ENCODE measurements at places on chromosomes 12 and 14. TPM values are rescaled to one million over a fixed set of nuclear protein-coding genes. Genes with fewer than 3 reads are reported as not detected.

- no peak for DNase-seq
Measured at GRCh38 chr12:15212930-15213329, 8.3 kb downstream of the RERG start.

GRCh38 chr12:67592228-67593011 is 56.1 kb upstream of the DYRK2 start:
- peak; percentile 85 for DNase-seq

DNA sequence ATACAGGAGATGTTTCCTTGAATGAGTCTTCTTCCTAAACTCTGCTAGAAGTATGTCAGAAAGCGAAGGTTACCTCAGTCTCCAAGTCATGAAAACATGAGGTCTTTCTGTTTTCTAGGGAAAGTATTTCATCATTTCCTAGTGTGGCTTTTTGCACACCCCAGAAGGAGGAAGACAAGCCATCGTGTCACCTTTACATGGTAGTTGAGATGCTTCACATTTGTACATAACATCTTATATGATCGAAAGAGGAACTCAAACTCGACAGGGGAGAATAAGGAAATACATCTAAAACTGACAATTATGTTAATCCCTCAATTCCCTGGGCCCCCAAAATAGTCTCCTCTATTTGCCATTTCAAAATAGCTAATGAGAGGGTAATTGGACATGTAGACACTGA is 214.1 kb upstream of the PLEKHG7 start:
- no peak for DNase-seq

Gene JDP2
- total RNA-seq, result 21.9 TPM

DNA sequence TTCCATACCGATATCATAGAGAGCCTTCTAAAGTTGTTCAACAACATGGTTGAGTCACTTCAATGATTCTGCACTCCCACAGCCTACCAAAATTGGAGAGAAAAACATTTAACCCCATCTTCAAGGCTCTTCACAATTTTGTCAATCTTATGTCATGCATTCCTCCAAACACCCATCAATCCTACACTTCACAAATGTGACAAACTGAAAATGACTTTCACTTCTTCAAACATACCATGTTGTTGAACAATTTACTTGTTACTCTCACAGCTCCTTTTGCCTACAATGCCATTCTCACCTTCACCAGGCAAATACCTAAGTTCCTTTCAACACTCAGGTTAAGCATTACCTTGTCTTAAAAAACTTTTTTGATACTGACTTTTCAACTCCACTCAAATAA is 88.0 kb downstream of the OSBPL8 start:
- DNase-seq, result no peak

- no peak for DNase-seq
Measured at GRCh38 chr14:101928415-101928841, 35.9 kb upstream of the DYNC1H1 start.

Gene KRT85
- total RNA-seq, result not detected

DNA sequence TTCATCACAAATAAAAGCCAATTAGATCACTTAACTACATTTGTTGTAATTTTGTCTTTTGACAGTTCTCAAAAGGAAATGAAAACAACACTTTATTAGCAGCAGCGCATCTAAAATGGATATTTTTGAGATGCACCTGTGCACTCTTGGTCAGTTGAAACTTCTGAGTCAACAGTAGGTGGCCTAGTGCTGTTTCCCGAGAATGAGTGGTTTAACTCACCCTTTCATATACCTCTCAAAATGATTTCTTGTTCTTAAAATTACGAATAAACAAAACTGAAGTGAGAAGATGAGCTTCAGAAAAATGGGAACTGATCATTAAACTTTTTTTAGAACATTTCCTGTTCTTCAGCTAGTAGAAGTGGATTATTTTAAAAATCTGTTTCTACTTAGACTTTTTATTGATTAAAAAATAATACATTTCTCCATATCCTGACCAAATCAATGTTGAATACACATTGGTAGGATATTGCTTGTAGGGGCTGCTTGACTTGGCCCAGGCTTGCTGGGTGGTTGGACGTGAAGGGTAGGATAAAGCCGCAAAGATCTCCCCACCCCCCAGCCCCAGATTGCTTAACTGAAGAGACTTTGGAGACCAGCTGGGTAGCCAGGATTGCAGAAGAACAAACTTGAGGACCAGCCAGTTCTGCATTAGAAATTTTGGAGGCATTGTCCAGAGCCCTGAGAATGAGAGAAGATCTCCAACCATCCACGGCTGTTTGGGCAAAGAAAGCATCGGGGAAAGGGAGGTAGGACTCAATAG is 22.3 kb upstream of the STK38L start:
- DNase-seq, result no peak

- no peak for DNase-seq
Measured at GRCh38 chr14:75486318-75486717, 36.0 kb upstream of the BATF start.

Gene PROX2
- not detected for total RNA-seq

Gene KRT73
- total RNA-seq, result not detected

Gene TEX52
- total RNA-seq, result not detected

DNA sequence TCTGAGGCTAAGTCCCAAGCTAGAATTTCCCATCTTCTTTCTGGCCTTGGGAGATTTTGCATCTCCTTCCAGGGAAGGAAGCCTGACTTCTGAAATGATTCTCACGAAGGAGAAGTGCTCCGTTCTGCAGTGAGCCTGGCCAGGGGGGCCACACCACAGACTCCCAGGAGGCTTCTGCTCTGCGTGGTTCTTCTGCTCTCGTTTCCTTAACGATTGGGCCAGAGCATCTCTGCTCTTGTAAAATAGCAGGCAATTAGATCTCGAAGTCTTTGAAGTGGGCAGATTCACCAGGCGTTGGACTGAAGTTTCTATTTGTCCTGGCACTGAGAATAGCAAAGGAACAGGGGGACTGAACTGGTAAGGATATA is 6.7 kb upstream of the BATF start:
- no peak for DNase-seq

GRCh38 chr12:106782619-106783018 is 8.1 kb downstream of the RIC8B start:
- DNase-seq, result no peak

- no peak for DNase-seq
Measured at GRCh38 chr12:124208489-124208888, 86.4 kb upstream of the RFLNA start.

- DNase-seq, result no peak
Measured at GRCh38 chr14:96277890-96278289, 21.9 kb downstream of the BDKRB1 start.

GRCh38 chr12:91059211-91059610 is 1.4 kb upstream of the KERA start:
- no peak for DNase-seq

- DNase-seq, result no peak
Measured at GRCh38 chr12:31641509-31642090, 17.9 kb upstream of the ETFBKMT start.

- DNase-seq, result no peak
Measured at GRCh38 chr12:131528144-131528543, 182.7 kb upstream of the SFSWAP start.

GRCh38 chr12:95114766-95115405 is 41.5 kb upstream of the NR2C1 start:
- DNase-seq, result no peak

DNA sequence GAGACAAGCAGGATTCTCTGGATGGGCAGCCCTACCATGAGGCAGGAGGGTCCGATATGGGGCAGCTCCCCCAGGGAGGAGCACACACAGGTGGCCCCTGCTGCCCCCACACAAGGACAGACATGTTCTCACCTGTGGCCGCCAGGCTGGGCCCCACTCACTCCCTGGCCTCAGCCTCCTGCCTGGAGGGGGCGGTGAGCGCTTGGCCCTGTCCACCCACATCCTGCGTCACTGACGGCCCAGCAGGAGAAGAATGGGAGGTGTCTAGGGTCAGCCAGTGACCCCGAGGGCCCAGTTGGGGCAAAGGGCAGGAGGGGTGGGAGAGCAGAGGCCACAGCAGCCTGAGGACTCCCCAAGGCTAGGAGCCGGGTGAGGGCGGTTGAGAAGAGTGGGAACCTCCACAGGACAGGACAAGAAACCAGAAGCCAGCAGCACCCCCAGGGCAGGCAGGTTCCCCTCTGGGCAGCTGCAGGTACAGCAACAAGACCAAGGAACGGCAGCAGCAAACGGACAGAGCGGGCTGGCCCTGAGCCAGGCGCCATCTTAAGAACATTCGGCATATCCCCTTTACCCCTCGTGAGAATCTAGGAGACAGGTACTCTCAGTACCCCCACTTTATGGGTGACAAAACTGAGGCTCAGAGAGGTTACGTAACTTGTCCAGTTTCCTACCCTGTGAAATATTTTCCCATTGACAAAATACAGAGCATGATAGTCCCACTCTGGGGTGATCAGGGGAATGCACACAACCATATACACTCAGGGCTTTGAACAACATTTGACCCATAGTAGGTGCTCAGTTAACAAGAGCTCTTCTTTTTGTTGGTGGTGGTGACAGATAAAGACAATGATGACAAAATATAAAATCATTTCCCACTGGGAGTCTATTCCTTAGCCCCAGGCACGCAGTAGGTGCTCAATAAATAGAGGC is 74.3 kb downstream of the NCOR2 start:
- DNase-seq, result no peak

Gene P2RX2
- not detected for total RNA-seq

GRCh38 chr12:81468206-81468605 is 290.9 kb downstream of the PPFIA2 start:
- DNase-seq, result peak; percentile 2

- DNase-seq, result no peak
Measured at GRCh38 chr12:48003226-48004052, 837 bp downstream of the COL2A1 start.

DNA sequence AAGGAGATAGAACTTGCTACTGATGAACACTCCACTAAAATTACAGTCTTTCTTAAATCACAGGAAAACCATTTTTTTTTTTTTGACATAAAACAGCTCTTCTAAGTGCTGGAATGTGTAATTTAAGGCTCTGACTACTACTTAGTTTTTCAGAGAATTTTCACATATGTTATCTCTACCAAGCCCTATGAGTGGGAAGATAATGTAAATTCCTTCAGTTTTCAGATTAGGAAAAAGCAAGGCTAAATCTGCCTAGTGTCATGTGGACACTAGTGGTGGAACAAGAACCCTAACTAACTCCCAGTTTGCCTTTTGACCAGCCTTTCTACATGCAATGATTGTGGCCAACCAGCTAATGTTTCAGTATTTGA is 37.3 kb upstream of the CSRP2 start:
- DNase-seq, result no peak

Gene MIP
- total RNA-seq, result 0.15 TPM

DNA sequence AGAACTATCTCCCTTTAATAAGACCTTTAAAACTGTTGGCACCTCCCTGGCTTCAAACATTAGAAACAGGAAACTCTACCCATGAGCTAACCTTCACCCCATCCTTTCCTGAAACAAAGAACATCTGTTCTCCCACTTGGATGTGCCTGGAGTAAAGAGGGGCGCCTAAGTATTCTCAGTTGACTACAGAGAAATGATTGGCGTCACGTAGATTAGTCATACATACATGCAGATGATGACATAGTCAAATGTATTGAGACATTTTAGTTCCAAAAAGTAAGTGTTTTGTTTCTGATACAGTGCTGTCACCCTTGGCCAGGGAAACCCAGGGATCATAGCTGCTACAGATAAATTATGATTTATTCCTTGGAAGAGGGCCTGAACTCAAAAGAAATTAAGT is 260.0 kb upstream of the PLEKHG7 start:
- no peak for DNase-seq

DNA sequence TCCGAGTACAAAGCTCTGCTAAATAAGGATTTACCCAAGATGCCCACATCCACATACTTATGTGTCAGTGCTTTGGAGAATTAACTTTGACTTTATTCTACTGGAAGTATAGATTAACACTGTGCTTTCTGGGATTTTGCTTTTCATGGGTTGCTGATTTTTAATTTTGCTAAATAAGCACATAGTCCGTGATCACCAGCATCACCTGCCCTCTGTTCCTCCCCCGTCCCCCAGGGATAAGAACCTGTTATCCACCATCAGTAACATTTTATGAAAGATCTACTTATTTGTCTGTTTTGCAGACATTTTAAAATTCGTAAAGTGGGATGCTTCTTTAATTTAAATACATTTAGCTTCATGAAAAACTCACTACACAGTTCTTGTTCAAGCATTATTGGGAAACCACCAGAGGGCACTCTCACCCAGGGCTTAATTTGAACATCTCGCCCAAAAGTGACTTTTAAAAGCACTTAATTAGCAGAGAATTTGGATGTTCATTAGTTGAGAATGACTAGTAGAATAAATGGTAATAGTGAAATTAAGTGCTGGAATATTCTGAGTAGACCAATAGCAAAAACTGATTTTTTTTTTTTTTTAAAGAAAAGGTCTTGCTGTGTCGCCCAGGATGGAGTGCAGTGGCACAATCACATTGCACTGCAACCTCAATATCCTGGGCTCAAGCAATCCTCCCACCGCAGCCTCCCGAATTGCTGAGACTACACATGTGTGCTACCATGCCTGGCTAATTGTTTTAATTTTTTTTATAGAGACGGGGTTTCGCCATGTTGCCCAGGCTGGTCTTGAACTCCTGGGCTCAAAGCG is 35.7 kb downstream of the MRPL42 start:
- peak; percentile 49 for DNase-seq

GRCh38 chr14:99982537-99983250 is 82.5 kb upstream of the EVL start:
- peak; percentile 42 for DNase-seq

Gene KERA
- not detected for total RNA-seq

Gene KRT5
- total RNA-seq, result not detected

Measured in M059J (cell line).